Activated naive CD4-positive, alpha-beta T cell treated with anti-CD3 and anti-CD28 coated beads for 36 hours (primary cell): ENCODE measurements at places on chromosomes 6 and 20.

DNA sequence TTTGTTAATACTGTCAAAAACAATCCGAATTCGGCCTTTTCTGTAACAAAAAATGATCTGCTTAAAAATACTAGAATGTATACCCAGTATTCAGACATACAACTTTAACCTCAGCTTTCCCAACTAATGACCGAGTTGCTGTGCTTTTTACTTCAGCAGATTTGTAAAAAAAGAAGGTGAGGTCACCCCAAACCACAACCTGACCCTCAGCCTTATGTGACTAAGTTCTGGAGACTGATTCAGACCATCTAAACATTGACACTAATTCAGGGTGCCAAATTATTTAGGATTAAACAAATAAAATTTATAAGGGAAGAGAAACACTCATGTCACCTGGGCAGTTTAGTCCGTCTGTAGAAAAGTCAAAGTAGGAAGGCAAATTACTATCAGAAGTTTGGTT lies 7.7 kb downstream of the CCN6 start:
- DNase-seq = no peak

- DNase-seq = no peak
Observed at GRCh38 chr20:13158369-13158768, 62.7 kb upstream of the ISM1 start.

- DNase-seq = no peak
Observed at GRCh38 chr6:26604026-26604425, 7.3 kb downstream of the ABT1 start.

DNA sequence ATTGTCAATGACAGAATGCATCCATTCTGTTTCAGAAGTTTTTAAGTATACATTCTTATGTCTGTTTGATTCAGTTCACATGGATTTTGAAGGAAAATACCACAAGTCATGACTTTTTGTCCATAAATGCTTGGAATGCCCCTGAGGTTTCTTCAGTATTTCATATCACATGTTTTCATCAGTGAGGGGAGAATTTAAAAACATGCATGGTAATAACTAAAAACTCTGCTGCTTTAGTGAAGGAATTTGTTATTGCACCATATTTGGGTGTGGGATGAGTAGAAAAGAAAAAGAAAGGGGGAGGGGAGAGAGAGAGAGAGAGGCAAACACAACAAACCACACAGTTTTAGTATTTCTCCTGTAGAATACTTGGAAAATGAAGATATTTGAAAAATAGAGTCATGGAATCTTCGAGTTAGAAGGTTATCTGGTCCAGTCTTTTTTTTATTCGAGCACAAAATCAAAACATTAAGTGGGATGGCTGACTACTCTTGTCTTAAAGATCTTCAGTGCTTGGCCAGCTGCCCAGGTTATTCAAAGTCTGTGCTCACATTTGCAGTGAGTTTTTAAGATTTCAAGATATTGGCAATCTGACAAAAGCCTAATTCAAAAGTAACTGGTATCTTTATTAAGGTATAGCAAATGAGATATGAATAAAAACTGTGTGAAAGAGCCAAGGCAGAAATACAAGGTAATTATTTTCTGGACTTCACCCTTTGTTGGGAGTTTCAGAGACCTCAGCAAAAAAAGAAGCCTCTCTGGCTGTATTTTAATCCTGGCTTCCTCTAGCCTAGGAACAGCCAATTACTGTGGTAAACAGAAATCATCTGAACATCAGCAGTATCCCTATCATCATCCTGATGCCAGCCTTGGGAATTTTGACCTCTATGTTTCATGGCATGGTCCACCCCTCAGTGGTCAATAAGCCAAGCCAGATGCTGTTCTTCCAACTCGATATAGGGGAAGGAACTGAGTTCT lies 687.9 kb upstream of the CITED2 start:
- no peak for DNase-seq

DNA sequence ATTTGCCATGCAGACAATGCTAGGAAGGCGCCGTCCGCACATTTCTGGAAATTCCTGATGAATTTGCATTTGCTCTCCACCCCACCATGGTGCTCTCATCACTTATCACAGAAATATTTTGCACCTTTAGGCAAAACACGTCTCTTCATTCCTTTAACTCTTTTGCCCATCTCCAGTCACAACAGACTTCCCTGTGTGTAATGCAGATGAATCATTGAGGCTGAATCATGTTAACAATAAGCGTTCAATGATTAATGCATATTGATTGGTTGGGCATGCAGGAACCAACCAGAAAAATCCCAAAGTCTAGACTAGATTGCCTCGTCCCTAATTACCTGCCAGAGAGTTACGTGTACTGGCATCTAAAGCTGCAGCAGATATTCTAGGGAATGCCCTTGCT lies 80.0 kb upstream of the ATXN1 start:
- DNase-seq = no peak

- no peak for DNase-seq
Observed at GRCh38 chr6:80642452-80642851, 536.0 kb downstream of the BCKDHB start.

GRCh38 chr6:6678185-6678671 lies 89.7 kb downstream of the LY86 start:
- DNase-seq = no peak

GRCh38 chr6:16698997-16699868 lies 62.0 kb downstream of the ATXN1 start:
- DNase-seq = no peak

GRCh38 chr20:22333885-22334545 lies 250.4 kb downstream of the FOXA2 start:
- DNase-seq = peak; percentile 55

- DNase-seq = no peak
Observed at GRCh38 chr6:23503173-23503572, 622.8 kb upstream of the NRSN1 start.

DNA sequence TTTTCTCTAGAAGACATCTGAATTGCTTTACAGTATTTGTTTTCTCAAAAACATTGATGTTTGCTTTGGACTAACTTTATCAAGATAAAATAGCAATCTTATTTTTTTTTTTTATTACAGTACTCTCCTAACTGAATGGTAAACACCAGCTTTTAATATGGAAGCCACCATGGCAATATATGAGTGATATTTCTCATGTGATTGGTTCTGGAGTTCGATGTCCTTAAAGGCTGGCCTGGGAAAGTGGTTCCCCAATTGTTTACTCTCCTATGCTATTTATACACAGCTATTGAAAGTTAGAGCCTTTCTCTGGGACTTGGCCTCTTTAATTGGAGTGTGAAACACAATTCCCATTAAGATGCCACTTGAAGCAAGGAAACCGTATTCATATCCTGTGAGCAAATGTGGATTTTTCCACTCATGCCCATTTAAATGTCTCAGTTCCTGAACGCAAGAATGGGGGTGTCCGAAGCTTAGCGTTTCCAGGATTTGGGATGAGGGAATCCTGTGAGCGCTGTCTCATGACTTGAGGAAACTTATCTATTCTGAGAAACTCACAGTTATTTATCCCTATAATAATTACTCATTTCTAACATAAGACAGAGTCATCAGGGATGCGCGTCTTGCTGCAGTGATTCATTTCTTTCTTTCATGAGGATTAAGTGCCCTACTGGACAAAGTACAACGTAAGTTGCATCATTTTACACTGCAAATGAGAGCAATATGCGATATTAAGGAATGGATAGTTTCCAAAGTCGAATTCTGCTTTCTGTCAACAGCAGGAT lies 143.3 kb upstream of the PREP start:
- no peak for DNase-seq

DNA sequence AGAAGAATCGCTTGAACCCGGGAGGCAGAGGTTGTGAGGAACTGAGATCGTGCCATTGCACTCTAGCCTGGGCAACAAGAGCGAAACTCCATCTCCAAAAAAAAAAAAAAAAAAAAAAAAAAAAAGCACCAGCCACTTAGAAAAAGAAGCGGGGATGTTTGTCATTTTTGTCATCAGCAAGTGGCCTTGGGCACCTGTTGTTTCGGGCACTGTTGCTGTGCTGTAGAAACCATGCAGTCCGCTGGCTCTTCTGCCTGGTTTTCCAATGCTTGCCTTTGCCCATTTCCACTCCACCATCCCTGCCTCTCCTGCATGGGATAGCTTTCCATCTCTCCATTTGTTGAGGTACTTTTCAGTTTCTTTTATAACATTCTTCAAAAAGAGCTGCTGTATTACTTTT lies 129.3 kb downstream of the ARID1B start:
- no peak for DNase-seq

DNA sequence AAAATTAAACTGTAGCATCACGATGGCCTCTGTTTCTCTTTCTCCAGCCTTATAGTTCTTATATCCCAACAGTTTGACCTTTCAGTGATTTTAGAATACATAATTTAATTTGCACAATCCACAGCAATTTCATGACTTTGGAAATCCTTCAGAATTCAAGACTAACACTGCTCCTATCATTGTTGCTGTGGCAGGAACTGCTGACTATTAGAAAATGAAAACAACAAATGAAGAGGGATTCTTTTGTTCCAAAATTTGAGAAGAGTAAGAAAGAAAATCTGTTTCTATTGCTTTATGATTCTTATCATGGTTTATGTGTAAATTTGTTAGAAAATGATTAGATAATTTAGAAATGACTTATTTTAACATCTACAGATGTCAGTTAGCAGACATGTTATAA lies 604.0 kb upstream of the ADGRB3 start:
- no peak for DNase-seq

DNA sequence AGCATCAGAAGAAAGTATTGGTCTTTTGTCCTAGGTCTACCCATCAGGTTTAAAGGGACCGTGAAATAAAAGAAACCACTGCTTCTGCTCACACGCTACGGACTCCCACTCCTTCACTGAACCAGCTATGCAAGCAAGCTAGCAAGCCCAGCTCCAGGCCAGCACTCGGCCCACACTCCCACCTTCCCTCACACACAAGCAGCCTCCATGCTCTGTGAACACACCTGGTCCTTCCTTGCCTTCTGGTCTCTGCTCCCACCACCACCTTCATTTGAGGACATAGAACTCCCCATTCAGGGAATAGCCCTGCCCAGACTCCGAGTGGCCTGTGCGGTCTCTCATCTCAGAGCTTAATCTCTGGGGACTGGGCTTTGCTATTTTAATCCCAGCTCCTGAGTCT lies 436.4 kb upstream of the CDH4 start:
- DNase-seq = no peak

- DNase-seq = no peak
Observed at GRCh38 chr6:113082745-113083144, 735.6 kb downstream of the RFPL4B start.

- DNase-seq = no peak
Observed at GRCh38 chr20:12554426-12554825, 454.3 kb upstream of the SPTLC3 start.

DNA sequence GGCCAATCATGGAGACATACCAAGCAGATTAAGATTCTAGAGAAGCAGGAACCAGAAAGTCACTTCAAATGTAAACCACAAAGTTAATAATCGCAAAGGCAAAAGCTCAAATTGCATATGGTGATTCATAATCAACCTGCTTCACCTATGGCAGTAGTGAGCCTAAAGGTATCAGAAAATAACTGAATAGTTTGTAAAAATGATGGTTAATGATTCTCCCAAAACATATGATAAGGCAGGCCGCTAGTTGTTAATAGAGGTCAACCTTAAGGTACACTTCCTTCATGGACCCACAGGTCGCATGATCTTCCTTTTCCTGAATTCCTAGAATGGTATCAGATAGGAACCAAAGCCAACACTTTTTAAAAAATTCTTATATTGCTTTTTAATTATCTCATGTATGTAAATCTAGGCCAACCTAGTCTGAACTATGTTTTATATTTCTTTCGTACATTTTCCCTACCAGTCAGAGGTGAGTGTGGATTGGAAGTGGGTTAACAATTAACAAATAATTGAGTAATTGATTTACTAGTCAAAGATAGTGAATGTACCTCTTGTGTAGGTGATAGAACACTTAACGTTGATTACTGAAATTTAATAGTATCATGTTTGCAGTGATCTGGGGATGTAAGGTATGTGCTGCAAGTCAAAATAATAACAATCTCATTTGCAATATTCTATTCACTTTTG lies 16.4 kb downstream of the TAAR2 start:
- DNase-seq = no peak

- no peak for DNase-seq
Observed at GRCh38 chr6:66232890-66233289, 525.9 kb upstream of the EYS start.

- no peak for DNase-seq
Observed at GRCh38 chr6:149347067-149347466, 29.6 kb downstream of the TAB2 start.

DNA sequence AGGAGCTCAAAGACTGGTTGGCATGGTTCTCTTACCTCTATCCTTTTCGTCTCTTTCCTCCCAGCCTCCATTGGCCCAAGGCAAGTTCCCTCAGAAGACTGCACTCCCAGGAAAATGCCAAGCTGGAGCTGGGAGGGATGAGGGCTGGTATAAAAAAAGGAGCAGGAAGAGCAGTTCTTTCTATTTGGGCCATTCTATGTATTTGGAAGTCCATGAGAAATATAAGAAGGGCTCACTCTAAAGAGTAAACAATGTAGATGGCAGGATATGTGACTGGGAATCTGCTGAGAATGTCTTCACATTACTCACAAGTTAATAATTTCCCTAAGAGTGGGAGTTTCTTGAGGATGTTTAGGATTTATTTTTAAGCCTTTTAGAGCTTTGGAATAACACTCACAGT lies 36.6 kb upstream of the ADTRP start:
- DNase-seq = no peak

DNA sequence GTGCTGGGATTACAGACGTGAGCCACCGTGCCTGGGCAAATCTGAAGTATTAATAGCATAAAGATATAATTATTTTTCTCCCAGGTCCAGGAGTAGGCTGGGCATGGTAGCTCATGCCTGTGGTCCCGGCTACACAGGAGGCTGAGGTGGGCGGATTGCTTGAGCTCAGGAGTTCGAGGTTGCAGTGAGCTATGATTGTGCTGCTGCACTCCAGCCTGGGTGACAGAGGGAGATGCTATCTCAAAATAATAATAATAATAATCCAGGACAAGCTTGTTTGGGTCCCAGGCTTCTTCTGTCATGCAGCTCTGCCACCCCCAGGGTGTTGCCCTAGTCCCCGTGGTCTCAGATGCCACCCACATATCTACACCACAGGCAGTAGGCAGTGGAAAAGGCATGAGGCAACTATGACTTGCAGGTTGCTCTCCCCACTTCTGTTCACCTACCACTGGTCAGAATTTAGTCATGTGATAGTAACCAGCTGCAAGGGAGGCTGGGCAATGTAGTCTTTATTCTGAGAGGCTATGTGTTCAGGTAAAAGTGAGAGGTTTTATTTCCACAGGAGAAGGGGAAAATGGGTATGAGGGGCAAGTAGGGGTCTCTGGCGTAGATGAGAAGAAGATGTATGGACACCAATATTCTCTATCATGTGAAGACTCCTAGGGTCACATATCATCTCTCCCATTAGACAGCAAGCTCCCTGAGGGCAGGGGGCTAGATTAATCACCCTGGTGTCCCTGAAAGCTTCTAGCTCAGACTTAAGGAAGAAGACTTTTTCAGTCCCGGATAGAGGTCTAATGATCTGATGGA lies 25.7 kb downstream of the TCF15 start:
- DNase-seq = peak; percentile 14

- DNase-seq = no peak
Observed at GRCh38 chr20:63238514-63239125, 2.9 kb downstream of the BIRC7 start.

GRCh38 chr6:34839666-34840352 lies 47.9 kb downstream of the BLTP3A start:
- DNase-seq = no peak
